Stimulated activated CD8-positive, alpha-beta memory T cell treated with anti-CD3 and anti-CD28 coated beads, Interleukin-15, amount 100 ng/mL, for 1 hour (primary cell): ENCODE measurements at places on chromosomes 1 and 21.

GRCh38 chr1:55702064-55702463 is 486.9 kb upstream of the USP24 start:
- no peak for DNase-seq

GRCh38 chr1:208431721-208432120 is 187.5 kb upstream of the PLXNA2 start:
- no peak for DNase-seq

DNA sequence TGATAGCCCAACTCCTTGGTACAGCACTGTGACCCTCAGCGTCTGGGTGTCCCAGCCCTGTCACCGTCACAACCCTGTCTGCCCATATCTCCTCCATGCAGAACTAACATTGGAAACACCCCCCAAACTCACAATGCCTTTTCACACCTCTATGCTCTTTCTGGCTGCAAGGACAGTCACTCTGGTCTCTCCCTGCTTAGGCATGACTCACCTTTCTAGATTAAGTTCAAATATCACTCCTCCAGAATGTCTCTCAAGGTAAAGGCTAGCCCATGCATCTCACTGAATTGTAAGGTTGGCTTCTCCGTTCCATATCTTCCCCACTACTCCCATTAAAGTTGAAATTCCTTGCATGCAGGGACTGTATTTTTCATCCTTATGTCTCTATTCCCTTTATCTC is 17.0 kb upstream of the CAPN8 start:
- no peak for DNase-seq

DNA sequence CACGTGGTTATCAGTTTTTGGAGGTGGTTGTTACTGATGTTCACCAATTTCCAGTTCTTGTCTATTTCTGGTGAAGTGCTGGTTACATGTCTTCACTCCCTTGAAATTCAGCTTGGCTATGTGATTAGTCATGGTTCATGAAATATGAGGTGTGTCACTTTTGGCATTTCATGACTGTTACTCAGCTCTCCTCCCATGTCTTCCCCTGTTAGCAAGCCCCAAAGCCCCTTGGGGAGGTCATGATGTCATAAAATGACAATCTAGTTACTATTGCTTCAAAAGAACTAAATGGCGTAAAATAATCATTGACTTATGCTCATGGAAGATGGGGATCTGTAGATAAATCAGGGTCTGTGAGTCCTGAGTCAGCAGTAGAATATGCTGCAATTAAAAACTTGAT is 425.1 kb downstream of the SETD4 start:
- no peak for DNase-seq

GRCh38 chr1:30815556-30815955 is 58.0 kb upstream of the LAPTM5 start:
- no peak for DNase-seq

GRCh38 chr21:10521091-10521598 is at the start of gene TPTE:
TPTE (plus strand) TSS chr21:10521583; CDS start chr21:10538724, 17,141 bp downstream.
- no peak for DNase-seq

- DNase-seq = no peak
These were observed 189.1 kb downstream of the RASAL2 start for GRCh38 chr1:178282949-178283367.

DNA sequence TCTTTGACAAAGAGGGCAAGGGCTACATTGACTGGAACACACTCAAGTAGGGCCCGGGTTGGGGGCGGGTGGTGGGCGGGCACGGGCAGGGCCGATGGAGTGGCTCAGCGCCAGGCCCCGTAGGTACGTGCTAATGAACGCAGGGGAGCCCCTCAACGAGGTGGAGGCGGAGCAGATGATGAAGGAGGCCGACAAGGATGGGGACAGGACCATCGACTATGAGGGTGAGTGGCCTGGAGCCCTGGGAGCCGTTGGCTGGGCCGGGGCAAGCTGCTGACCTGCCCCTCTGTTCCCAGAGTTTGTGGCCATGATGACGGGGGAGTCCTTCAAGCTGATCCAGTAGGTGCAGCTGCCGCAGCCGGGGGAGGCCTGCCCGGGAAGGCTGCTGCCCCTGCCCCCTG is 1.8 kb downstream of the CALML6 start:
- no peak for DNase-seq

DNA sequence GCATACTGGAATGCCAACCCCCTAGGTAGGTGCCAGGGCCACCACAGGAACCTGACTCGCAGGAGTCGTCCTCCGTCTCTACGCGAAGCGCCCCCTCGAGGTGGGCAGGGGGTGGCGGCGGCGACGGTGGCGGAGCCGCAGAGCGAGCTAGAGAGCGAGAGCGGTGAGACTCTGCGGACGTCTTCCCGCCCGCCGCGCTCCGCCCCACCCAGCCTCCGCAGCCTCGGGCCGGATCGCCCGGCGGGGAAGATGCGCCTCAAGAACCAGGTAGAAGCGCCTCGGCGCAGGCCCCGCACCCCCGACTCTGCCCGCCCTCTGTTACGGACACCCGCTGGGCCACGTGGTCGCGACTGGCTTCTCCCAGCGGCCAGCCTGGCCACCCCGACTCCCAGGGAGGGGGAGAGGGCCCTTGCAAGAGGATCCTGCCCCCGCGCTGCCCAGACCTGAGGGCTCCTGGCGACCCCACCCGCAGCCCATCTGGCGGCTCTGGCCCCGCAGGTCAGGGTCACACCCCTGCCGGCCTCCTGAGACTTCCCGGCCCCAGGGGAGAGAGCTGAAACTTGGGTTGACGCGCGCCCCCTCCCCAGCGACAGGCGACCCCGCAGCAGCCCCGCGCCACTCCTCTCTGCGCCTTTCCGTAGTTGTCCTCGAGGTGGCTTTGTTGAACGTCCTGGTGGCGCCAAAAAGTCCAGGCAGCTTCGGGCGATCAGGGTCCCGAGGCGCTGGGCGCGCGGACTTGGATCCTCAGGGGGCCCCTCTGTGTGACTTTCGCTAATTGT is 24.4 kb upstream of the AGBL4 start:
- no peak for DNase-seq
